ENCODE measurements at places on chromosomes 7 and 10. TPM values are rescaled to one million over a fixed set of nuclear protein-coding genes. Genes with fewer than 3 reads are reported as not detected.

AEBP1 gene
- 1,415 TPM for total RNA-seq

PLEKHA1 gene
- total RNA-seq, result 22.3 TPM

ARID5B gene
- 60.7 TPM for total RNA-seq

ALOX5 gene
- total RNA-seq, result 64.1 TPM

WEE2 gene
- total RNA-seq, result not detected

LIPN gene
- not detected for total RNA-seq

SUPV3L1 gene
- total RNA-seq, result 30.7 TPM

DNA sequence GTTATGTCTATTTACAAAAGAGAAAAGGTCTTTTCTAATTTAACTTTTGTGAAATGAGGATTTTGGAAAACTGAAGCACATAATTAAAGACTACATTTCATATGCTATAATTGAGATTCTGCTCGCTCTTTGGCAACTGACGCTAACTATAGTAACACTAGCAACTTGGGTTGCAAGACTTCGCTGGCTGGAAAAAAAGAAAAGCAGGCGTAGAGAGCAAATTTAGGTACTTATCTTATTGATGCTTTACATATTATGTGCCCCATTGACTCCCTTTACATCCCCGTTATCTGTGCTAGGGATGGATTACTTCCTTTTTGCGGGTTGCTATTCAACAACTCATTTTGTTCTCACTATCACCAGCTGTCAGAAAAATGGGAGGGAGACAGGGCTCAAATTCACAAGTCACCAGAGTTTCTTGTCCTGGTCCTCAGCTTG is 10.5 kb downstream of the SEMA3C start:
- no peaks in the 10 kb centered on the region for H3K27me3 ChIP-seq
- H3K4me1 ChIP-seq, result no peaks in the 10 kb centered on the region
- H3K4me3 ChIP-seq, result no peak overlapping the region

- no peak overlapping the region for H3K4me3 ChIP-seq
- no peak for DNase-seq
- no peaks in the 10 kb centered on the region for H3K36me3 ChIP-seq
- no peaks in the 10 kb centered on the region for H3K27me3 ChIP-seq
- no peaks in the 10 kb centered on the region for H3K4me1 ChIP-seq
These were observed 196.3 kb upstream of the KLF6 start for GRCh38 chr10:3981300-3981699.

DNA sequence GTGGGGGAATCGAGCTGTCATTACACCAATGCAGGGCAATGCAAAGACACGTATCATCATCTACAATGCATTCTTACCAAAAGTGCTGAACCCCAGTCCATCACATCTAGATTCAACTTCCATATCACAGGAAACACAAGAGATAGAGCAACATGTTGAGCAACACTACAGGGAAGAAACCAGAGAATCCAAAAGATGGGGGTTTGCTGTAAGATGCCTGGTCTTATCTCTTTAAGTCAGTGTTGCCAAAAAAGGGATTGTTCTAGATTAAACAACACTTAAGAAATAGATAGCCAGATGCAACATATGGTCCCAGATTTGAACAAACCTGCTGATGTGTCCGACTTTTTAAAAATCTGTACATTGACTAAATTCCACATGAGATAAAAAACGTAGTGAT is 315.6 kb upstream of the IMMP2L start:
- H3K27me3 ChIP-seq, result no peaks in the 10 kb centered on the region
- H3K36me3 ChIP-seq, result no peaks in the 10 kb centered on the region
- H3K27ac ChIP-seq, result no peak overlapping the region
- DNase-seq, result no peak
- H3K4me3 ChIP-seq, result no peak overlapping the region

- no peaks in the 10 kb centered on the region for H3K27me3 ChIP-seq
- no peak overlapping the region for H3K27ac ChIP-seq
- H3K4me1 ChIP-seq, result no peaks in the 10 kb centered on the region
- H3K36me3 ChIP-seq, result no peaks in the 10 kb centered on the region
These were observed 26.5 kb upstream of the TMEM254 start for GRCh38 chr10:80051993-80052392.

DNA sequence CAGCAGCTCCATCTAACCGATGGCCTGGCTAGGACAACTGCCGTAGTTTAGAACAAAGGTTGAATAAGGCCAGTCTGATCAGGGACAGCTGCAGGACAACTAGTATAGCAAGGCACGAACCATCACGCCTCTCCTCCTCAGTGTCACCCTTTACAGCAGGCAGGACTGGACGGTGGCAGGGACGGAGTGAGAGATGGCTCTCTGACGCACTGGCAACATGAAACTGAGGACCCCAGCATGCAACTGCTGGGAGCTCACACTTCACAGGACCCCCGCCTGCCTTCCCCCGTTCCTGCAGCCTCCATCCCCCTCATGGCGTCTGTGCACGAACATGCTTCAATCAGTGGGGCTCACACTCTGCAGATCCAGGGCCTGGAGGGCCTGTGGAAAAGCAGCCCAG is 53.7 kb downstream of the ZRANB1 start:
- no peak overlapping the region for H3K4me3 ChIP-seq
- H3K36me3 ChIP-seq, result peaks cover 51% of the 10 kb centered on the region
- no peak for DNase-seq
- no peaks in the 10 kb centered on the region for H3K27me3 ChIP-seq

- H3K27me3 ChIP-seq, result no peaks in the 10 kb centered on the region
- H3K36me3 ChIP-seq, result no peaks in the 10 kb centered on the region
- H3K27ac ChIP-seq, result no peak overlapping the region
These were observed 17.0 kb downstream of the FAM131B start for GRCh38 chr7:143345428-143345900.

- DNase-seq, result no peak
- no peaks in the 10 kb centered on the region for H3K27me3 ChIP-seq
- peak overlapping the region; percentile 90 for H3K27ac ChIP-seq
- H3K4me3 ChIP-seq, result peak overlapping the region; percentile 98
These were observed 1.5 kb upstream of the KAT6B start for GRCh38 chr10:74824900-74825370.

GRCh38 chr7:25988640-25989039 is 163.4 kb upstream of the NFE2L3 start:
- no peaks in the 10 kb centered on the region for H3K4me1 ChIP-seq
- no peak overlapping the region for H3K27ac ChIP-seq
- H3K36me3 ChIP-seq, result no peaks in the 10 kb centered on the region
- H3K27me3 ChIP-seq, result no peaks in the 10 kb centered on the region
- H3K4me3 ChIP-seq, result no peak overlapping the region

DNA sequence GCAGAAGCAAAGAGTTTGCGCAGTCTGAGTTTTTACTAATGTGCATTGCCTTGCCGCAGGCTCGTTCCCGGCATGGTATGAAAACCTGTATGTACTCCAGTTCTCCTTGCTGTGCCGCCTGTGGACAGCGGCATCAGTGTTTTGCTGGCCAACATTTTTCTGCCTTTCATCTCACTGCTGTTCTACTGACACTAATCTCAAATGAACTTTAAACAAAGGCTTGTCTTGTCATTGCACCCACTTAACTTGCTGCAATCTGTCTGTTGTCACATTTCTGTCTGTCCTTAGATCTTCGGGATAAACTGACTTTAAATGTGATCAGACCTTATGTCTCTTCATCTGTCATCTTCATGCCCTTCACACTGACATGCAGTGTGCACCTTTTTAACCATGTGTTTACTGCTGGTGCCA is 71.7 kb upstream of the ZNRF2 start:
- no peak overlapping the region for H3K4me3 ChIP-seq
- H3K36me3 ChIP-seq, result no peaks in the 10 kb centered on the region
- H3K4me1 ChIP-seq, result no peaks in the 10 kb centered on the region
- H3K27me3 ChIP-seq, result no peaks in the 10 kb centered on the region
- DNase-seq, result no peak
- H3K27ac ChIP-seq, result no peak overlapping the region

DNA sequence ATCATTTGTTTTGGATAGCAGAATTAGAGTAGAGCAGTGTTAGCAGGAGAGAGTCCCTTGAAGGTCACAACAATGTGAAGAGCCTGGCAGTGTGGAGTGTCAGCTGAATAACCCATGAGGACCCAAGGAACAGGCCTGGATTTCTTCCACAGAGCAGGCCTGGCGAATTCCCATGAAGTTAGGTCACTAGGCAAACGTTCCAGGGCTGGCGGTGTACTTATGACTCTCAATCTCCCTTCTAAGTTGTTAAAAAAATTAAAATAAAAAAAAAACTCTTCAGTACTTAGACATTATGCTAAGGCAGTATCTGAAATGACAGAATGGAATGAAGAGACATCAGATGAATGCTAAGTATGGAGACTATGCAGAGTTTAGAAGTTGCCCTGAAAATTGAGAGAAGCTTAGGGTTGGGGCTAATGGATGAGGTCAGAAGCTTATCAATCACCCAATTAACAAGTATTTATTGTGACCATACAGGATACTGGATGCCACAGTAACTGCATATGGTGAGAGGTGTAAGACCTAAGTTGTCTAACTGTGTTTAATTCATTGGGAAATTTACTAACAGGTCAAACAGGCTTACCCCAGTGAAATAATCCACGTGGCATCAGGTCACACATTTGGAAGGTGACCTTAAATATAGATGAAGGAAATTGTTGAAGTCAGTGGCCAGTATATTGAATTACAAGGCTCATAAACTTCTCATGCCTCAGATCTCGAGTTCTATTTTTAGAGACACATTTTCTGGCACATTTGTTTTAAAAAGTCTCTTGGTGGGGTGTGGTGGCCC is 126.2 kb upstream of the NRP1 start:
- peak overlapping the region; percentile 24 for H3K27ac ChIP-seq
- no peak overlapping the region for H3K4me3 ChIP-seq
- peaks cover 31% of the 10 kb centered on the region for H3K4me1 ChIP-seq
- H3K27me3 ChIP-seq, result no peaks in the 10 kb centered on the region
- DNase-seq, result peak; percentile 33

DNA sequence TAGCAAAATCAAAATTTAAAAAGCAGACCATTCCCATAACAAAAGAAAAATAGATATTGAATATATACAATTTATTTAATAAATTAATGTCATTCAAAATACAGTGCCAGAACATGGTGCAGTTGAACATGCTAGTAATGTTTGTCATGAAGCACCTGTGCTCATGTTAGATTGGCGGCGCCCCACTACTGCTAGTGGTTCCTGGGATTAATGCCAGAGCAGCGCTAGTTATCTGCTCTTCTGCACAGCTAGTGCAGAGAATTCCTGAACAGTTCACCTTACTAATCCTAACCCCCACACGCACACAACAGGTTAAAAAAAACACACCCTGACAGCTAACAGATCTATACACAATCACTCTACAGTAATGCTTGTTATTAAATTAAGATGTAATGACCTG is 23.4 kb downstream of the KBTBD2 start:
- no peak overlapping the region for H3K4me3 ChIP-seq
- no peaks in the 10 kb centered on the region for H3K27me3 ChIP-seq
- H3K36me3 ChIP-seq, result peaks cover 13% of the 10 kb centered on the region
- H3K4me1 ChIP-seq, result peaks cover 14% of the 10 kb centered on the region
- no peak overlapping the region for H3K27ac ChIP-seq

DNA sequence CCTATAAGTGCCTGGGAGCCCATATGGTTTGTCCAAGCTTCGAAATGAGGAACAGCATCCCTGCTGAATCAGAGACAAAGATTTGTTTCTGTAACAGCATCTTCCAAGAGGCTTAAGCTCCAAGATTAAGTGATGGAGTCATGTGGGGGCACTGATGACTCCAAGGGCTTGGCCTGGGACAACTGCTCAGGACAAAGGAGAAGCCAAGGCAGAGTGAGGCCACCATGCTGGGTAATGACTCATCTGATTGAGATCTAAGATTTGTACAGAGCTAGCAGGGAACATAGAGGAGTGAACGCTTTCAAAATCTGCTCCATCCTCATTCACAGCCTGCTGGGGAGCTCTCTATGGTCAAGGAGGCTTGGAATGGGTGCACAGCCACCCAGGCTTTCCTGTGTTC is 49.3 kb downstream of the C10orf120 start:
- H3K27ac ChIP-seq, result no peak overlapping the region
- H3K4me1 ChIP-seq, result no peaks in the 10 kb centered on the region
- no peaks in the 10 kb centered on the region for H3K27me3 ChIP-seq
- H3K4me3 ChIP-seq, result no peak overlapping the region

DNA sequence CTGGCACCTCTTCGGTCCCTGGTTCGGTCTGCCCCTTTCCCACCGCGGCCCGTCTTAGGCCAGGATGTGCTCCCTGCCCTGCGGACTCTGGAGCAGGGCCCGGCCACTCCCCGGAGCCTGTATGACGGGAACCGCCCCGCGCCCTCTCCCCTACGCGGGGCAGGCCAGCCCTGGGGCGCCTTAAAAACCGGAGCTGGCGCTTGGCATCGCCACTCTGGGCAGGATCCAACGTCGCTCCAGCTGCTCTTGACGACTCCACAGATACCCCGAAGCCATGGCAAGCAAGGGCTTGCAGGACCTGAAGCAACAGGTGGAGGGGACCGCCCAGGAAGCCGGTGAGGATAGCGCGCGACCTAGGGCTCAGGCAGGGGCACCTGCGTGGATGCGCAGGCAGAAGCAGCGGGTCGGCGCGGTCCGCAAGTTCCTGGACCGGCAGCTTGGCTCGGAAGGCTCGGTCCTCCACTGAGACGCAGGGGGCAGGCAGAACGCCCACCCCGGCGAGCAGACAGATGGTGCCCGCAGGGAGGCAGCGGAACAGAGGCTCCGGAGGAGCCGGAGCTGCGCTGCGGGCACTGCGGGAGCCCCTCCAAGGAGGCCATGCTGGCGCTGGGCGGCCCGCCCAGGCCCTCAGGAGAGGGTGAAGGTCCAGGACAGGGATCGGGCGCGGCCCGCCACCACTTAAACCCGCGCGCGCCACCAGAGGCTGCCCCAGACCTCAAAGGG is at the start of gene ADIRF:
Gene ADIRF (plus strand): TSS at position 212 of the 723 bp plus-strand sequence. CDS start 63 bp downstream, at position 275.
- H3K4me1 ChIP-seq, result peaks cover 24% of the 10 kb centered on the region
- H3K36me3 ChIP-seq, result no peaks in the 10 kb centered on the region
- H3K4me3 ChIP-seq, result peak within 1 kb of the TSS; percentile 97
- H3K27me3 ChIP-seq, result no peaks in the 10 kb centered on the region
